ENCODE measurements at places on chromosomes 2 and 18. TPM values are rescaled to one million over a fixed set of nuclear protein-coding genes. Genes with fewer than 3 reads are reported as not detected.

Gene SLC1A4
- 44.3 TPM for total RNA-seq

Gene RNF125
- total RNA-seq: 2.5 TPM

Gene ANKRD30B
- 3.0 TPM for total RNA-seq

Gene SPC25
- total RNA-seq: 10.2 TPM

Gene NLRC4
- 0.36 TPM for total RNA-seq

Gene RPIA
- total RNA-seq: 7.5 TPM

Gene TMEM37
- 0.54 TPM for total RNA-seq

Gene HRH4
- total RNA-seq: 0.18 TPM

Gene UGT1A4
- not detected for total RNA-seq

Gene COPS9
- total RNA-seq: 61.8 TPM

Gene EGR4
- 0.09 TPM for total RNA-seq

Gene IL36G
- total RNA-seq: not detected

Gene DTNB
- total RNA-seq: 39.9 TPM
